HepG2 (cell line): ENCODE measurements at places on chromosomes 4 and X. TPM values are rescaled to one million over a fixed set of nuclear protein-coding genes. Genes with fewer than 3 reads are reported as not detected.

AKAP14 gene
- 1.7 and 1.9 TPM in 2 replicates for total RNA-seq

ZNF518B gene
- 0.02 and 0.17 TPM in 2 replicates for total RNA-seq

CXCL11 gene
- total RNA-seq = not detected in 2 replicates

ADH1B gene
- total RNA-seq = 0.40 and 1.2 TPM in 2 replicates

CPE gene
- total RNA-seq = 94.9 and 268 TPM in 2 replicates

TRPC5OS gene
- total RNA-seq = not detected in 2 replicates

PCDH11X gene
- not detected in 2 replicates for total RNA-seq

FAAH2 gene
- total RNA-seq = 3.3 TPM in 2 replicates

DMP1 gene
- not detected in 2 replicates for total RNA-seq

SMIM31 gene
- total RNA-seq = not detected in 2 replicates

SMIM10 gene
- total RNA-seq = not detected in 2 replicates

SLC10A4 gene
- 0.07 TPM in 1 of 2 replicates, not detected in the other for total RNA-seq

NR0B1 gene
- not detected in 2 replicates for total RNA-seq

SSX3 gene
- total RNA-seq = not detected in 2 replicates

ASB5 gene
- total RNA-seq = not detected in 2 replicates

XAGE2 gene
- total RNA-seq = not detected in 2 replicates

CCDC158 gene
- total RNA-seq = not detected in 2 replicates

ALB gene
- total RNA-seq = 10,101 and 22,625 TPM in 2 replicates

TRIM61 gene
- total RNA-seq = not detected in 2 replicates

FAM9B gene
- not detected in 2 replicates for total RNA-seq

ERAS gene
- 0.22 TPM in 1 of 2 replicates, not detected in the other for total RNA-seq

CXCL13 gene
- not detected in 2 replicates for total RNA-seq

UNC5C gene
- not detected in 2 replicates for total RNA-seq

FAM149A gene
- not detected in 2 replicates for total RNA-seq

MAP9 gene
- not detected in 2 replicates for total RNA-seq

GPRASP1 gene
- 0.51 and 1.4 TPM in 2 replicates for total RNA-seq

SLC2A9 gene
- total RNA-seq = 19.9 and 36.2 TPM in 2 replicates

ARHGAP6 gene
- 0.06 and 0.11 TPM in 2 replicates for total RNA-seq

MBNL3 gene
- total RNA-seq = 155 and 367 TPM in 2 replicates

RBM47 gene
- total RNA-seq = 2.5 and 3.9 TPM in 2 replicates

XPNPEP2 gene
- 0.49 and 1.1 TPM in 2 replicates for total RNA-seq

MAGEH1 gene
- 3.0 and 5.0 TPM in 2 replicates for total RNA-seq

GAGE1 gene
- not detected in 2 replicates for total RNA-seq

SPANXD gene
- not detected in 2 replicates for total RNA-seq

PPP2R2C gene
- total RNA-seq = 0.60 and 1.2 TPM in 2 replicates

USP51 gene
- not detected in 2 replicates for total RNA-seq

CLDN2 gene
- 1.1 and 1.5 TPM in 2 replicates for total RNA-seq
